ENCODE measurements at places on chromosomes 16 and 17. TPM values are rescaled to one million over a fixed set of nuclear protein-coding genes. Genes with fewer than 3 reads are reported as not detected.

PRR15L gene
- total RNA-seq, result 36.1 TPM

SLC38A8 gene
- total RNA-seq, result 0.80 TPM

PAQR4 gene
- total RNA-seq, result 13.1 TPM

EFNB3 gene
- 32.3 TPM for total RNA-seq

STX1B gene
- total RNA-seq, result 1.0 TPM

TOX3 gene
- 80.8 TPM for total RNA-seq

PITPNM3 gene
- 2.8 TPM for total RNA-seq

KRT40 gene
- total RNA-seq, result 0.13 TPM

HLF gene
- 0.41 TPM for total RNA-seq

- DNase-seq, result no peak
Observed at GRCh38 chr17:57853695-57854094, 3.9 kb upstream of the MRPS23 start.

DNA sequence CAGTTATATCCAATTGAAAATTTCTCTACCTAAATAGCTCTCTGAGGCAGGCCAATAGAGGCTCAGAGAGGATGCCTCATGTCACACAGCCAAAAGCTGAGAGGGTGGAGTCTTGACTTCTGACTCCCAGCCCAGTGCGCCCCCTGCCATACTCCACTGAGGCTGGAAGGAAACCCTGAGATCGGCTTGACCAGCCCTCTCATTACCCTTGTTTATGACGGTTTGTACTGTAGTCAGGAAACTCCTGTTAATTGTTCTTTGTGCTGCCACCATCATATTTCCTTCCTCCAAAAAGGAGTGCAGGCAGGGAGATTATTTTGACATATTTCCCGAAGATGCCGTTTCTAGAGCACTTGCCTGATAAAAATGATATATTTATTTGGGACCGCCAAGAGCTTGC is 107.9 kb downstream of the AIPL1 start:
- no peak for DNase-seq

GRCh38 chr17:79607940-79608623 is 2.8 kb downstream of the RBFOX3 start:
- peak; percentile 75 for DNase-seq

GRCh38 chr17:13835151-13835550 is 233.4 kb upstream of the HS3ST3A1 start:
- no peak for DNase-seq

- DNase-seq, result no peak
Observed at GRCh38 chr16:55834049-55834448, 1.2 kb upstream of the CES1 start.

DNA sequence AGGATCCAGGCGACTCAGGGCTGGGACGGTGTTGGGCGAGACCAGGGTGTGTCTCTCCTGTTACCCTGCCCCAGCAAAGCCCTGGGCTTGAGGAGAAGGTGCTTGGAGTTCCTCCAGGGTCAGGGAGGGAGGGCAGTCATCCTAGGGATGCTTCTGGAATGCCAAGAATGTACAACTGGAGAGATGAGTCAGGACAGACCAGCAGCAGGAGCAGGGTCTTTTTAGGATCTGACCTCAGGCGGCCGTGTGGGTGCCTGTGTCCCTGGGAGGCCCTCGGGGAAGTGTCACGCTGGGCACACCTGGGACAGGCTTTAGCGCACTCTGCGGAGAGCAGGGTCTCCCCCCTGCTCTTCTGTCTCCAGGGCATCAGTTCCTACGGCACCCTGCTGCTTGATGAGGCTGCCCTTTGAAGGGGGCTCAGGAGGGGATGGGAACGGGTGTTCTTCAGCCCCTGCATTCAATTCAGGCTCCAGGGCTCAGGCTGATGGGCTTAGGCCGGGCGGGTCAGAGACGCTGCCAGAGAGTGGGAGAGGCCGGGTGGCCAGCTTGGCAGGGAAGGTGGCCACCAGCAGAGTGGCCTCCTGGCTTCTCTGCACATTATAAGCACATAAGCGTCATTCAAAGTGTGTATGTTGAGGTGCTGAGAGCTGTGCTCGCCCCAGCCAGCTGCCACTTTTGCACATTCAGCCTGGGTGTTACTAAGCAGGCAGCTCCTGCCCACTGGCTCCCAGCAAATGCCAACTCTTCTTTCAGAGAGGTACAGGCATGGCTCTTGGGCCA is 8.4 kb upstream of the MTSS2 start:
- DNase-seq, result no peak

- DNase-seq, result no peak
Observed at GRCh38 chr17:1034652-1035210, 37.8 kb downstream of the TIMM22 start.

DNA sequence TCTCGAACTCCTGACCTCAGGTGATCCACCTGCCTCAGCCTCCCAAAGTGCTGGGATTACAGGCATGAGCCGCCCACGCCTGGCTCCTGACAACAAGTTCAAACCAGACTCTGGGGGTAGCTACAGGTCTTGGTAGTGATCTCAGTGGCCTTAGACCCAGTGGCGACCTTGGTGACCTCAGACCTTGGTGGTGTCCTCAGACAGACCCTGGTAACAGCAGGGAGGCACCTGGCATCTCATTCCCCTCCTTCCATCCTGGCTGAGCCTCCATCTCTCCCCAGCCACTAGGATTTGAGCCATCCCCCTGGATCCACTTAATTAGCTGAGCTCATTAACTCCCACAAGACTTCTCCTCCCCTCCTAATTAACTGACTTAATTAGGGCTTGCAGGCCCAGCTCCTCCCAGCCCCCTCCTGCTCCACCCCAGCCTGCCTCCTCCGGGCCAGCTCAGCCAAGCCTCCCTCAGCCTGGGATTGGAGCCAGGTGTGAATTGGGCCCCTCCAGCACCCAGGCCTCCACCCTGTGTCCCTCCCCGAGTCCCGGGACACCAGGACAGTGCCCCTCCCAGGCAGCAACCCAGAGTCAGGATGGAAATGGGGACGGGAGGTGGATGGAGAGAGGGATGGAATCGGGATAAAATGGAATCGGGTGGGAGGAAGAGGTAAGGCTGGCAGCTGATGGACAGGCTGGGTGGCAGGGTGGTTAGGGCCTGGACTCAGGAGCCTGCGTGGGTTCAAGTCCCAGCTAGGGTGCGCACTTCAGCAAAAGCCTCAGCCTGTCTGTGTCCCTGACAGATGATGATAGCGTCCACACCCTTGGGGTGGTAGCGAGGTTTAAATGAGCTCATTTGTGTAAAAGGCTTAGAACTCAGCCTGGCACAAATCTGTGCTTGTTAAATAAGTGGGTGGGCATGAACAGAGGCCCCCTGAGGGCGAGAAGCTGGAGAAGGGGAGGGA is 11.2 kb upstream of the SBK1 start:
- DNase-seq, result no peak

DNA sequence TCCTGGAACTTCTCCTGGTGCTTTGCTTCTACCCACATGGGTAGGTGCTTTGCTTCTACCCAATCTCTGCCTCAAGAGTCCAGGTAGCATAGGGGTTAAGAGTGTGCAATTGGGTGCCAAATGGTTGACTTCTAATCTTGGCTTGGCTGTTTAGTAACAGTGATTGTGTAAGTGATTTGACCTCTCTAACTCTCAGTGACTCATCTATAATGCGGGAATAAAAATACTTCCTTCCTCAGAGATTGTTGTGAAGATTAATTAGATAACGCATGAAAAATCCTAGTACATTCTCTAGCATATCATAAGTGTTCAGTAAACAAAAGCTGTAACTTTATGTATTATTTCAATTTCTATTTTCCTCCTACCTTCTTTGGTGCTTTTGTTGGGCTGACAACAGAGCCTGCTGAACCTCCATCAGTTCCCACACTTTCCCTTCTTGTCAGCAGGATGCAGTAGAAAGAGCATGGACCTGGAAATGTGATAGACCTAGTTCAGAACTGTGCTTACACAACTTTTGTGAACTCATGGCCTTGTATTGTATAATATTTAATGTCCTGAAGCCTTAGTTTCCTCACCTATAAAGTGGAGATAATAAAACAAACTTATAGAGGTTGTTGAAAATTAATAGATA is 72.9 kb upstream of the SMIM36 start:
- DNase-seq, result no peak

DNA sequence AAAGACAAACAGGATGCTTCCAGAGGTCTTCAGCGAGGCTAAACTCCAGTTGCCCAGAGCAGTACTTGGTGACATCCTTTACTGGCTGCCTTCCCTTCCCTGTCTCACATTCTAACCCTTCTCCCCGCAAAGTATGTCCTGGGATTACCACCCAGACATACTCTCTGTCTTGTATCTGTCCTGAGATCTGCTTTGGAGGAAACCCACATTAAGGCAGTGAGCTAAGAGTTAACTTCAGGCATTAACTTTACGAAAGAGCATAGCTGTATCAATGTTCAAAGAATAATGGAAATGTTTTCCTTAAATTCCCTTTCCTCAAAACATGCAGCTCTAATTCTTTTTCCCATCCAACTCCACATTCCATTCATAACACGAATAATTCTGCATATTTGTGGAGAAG is 385.2 kb downstream of the NPIPA8 start:
- DNase-seq, result no peak

DNA sequence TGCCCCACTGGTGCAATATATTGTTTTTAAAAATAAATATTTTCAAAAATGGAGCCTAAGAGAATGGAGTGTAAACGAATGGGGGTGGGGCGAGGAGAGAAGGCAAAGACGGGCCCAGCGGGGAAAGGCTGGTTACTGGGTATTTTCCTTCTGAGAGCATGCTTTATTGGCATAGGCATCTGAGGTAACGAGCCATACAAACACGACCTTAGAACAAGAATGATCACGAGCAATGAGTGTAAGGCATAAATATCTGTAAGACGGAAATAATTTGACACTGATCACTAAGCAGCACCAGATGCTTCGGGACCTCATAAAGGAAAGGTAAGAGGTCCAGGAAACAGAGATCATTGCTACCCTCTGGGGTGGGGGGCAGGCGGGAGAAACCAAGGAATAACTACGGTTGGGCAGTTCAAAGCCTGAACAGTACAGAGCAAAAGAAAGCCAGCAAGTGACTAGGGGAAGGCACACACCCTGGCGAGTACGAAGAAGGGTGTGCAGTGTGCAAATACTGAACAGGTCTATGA is 959 bp downstream of the SSH2 start:
- DNase-seq, result no peak

GRCh38 chr17:29037739-29038084 is 5.2 kb upstream of the PIPOX start:
- DNase-seq, result no peak

DNA sequence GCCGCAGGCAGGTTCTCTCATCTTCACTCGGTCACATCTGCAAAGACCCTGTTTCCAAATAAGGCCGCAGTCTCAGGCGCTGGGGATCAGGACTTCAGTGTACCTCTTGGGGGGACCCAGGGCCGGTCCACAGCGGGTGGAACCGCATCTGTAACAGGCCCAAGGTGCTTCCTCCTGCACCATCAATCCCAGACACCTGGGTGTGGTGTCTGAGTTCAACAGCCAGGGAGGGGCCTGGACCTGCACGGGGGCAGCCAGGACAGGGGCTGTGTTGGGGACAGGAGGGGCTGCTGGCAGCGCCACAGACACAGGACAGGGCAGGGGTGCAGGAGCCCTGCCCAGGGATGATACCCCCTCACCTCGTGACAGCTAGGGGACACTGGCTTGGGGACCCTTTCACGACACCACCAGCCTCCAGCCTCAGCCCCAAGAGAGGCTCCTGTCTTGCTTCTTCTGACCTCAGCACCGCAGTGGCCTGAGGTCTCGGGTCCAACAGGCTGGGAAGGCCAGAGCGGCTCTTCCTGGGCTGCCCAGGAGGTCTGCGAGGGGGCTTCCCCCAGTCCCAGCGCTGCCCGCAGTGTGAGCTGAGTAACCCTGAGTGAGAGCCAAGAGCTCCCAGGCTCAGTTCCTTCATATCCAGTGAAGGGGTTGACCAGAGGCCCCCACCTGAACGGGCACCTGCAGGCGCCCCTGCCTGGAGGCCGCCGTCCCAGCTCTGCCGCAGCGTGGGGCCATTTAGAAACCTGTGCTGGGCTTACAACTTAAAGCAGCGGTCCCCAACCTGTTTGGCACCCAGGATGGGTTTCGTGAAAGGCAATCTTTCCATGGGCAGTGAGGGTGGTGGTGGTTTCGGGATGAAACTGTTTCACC is 30.7 kb upstream of the BAHCC1 start:
- DNase-seq, result no peak

DNA sequence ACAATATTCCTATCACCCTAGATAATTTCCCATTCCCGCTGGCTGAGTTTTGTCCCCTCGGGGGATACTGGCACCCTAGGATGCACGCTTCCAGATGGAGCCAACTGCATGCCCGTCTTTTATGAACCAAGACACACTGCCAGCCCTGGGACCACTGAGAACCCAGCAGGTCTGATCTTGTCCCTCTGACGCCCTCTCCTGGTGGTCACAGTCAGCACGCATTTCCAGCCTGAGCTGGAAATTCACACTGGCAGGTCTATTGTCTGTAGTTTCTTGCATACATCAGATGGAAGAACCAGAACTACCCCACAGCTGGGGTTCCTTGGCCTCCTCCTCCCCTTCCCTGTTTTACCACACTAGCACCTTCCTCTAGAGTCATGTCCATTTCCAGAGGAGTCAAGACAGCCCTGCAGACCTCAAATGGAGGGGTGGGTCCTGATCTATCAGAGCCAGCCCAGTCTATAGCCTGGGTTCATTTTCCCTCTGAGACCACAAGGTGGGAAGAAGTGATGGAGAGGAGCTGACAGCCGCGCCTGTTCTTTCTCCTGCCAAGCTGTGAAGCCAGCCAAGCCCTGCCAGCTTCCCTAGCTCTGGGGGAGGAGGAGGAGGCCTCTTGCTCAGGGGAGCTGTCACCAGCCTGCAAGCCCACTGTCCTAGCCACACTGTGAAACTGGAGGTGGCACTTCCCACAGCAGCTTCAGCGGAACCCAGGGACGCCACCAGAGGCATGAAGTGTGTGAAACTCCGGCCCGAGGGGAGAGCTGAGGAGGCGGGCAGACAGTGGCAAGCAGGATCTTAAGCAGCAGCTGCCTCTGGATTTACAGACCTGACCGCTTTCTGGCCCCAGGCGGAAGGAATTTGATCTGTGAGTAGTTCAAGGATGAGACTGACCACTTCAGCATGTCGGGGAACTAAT is 29.3 kb downstream of the MXRA7 start:
- DNase-seq, result peak; percentile 68

DNA sequence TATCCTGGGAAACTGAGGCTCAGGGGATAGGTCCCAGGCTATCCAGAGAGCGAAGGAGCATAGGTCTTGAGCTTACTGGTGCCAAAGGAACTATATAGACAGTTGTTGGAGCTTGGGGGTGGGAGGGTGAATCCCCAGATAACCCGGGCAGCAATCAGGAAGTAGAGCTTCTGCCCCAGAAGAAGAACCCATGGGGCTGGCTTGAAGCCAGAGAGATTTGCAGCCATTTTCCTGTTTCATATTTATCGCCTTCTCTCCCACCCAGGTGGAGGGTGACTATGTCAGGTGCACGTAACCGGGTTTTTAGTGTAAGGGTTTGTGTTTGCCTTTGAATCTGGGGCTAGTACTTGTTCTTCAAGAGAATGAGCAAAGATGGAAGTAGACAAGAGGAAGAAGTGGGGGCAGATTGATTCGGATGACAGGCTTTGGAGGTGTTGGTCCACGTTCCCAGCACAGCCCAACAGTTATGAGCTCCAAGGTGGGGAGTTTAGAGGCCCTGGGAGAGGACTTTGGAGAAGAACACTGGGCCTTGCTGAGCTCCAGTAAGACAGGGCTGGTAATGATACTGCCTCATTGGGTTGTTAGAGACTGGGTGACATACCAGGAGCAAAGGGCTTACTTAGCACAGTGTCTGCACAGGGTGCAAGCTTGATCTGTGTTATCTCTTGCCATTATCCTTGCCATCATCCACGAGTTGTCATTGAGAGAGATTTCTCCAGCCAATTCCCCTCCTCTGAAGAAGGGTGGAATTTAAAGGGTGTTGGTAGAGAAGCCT is 145.6 kb downstream of the CCDC182 start:
- no peak for DNase-seq

- no peak for DNase-seq
Observed at GRCh38 chr17:72931163-72931562, 161.3 kb downstream of the SLC39A11 start.
